ENCODE measurements at places on chromosomes 7 and 10. TPM values are rescaled to one million over a fixed set of nuclear protein-coding genes. Genes with fewer than 3 reads are reported as not detected.

DNA sequence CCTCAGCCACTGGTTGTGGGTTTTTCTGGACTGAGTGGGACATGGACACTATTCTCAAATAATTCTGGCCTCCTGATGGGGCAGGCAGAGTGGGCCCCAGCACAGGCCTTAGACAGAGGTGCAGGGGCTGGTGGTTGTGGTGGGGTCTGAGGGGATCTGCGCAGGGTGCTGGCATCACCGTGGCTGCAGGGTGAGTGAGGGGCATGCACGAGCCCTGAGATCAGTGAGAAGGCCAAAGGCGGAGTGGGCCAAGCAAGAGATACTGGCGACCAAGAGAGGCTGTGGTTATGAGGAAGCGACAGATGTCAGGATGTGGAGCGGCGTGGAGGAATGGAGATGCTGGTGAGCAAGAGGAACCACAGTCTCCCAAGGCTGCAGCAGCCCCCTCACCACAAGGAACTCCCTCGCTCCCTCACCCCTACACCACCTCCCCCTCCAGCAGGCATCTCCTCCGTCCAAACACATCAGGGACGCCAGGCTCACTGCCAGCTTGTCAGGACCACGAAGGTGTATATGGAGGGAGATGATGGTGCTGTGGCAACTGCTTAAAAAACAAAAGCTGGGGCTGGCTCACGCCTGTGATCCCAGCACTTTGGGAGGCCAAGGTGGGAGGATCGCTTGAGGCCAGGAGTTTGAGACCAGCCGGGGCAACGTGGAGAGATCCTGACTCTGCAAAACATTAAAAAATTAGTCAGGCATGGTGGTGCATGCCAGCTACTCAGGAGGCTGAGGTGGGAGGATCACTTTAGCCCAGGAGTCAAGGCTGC is 9.6 kb downstream of the PRF1 start:
- no peak for DNase-seq

GRCh38 chr7:146090023-146090645 is 26.5 kb upstream of the CNTNAP2 start:
- DNase-seq: peak; percentile 8

DNA sequence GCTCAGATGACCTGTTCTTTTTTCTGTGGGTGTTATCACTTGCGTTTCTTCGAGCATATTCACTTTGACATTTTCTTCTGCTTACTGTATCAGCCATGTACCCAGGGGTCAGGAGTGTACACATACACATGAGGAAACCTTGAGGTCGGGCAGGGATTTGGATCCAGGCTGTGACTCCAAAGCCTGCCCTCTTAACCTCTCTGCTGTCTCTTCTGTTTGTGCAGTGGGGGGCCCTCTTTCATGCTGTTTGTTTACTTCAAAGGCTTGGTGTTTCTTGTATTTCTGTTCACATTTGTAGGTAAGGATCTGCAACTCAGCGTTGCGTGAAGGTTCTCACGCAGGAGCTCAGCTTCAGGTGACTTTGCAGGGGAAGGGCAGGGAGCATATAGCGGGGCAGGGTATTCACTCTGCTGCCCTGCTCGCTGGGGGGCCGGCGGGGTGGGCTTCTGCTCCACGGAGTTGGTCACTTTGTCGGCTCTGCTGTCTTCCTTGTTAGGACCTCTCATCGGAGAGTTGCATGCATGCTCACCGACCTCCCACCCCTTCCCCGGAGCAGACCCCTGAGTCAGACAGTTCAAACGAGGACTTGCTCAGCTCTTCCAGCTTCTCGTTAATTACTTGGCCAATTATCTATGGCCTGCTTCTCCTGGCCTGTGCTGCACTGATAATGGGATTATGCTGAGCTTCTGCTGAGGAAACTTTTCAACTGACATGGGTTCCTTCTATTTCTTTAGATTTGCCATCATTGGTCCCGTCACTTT is 77.5 kb downstream of the SDK1 start:
- DNase-seq: peak; percentile 84

The BTBD16 gene
- 5.0 TPM for total RNA-seq

The TCF7L2 gene
- total RNA-seq: 3.5 TPM
